Astrocyte of the spinal cord (primary cell): ENCODE measurements at places on chromosomes 2 and 18.
A peak's percentile ranks its signal among the peaks of the same experiment; 100 is the strongest.

DNA sequence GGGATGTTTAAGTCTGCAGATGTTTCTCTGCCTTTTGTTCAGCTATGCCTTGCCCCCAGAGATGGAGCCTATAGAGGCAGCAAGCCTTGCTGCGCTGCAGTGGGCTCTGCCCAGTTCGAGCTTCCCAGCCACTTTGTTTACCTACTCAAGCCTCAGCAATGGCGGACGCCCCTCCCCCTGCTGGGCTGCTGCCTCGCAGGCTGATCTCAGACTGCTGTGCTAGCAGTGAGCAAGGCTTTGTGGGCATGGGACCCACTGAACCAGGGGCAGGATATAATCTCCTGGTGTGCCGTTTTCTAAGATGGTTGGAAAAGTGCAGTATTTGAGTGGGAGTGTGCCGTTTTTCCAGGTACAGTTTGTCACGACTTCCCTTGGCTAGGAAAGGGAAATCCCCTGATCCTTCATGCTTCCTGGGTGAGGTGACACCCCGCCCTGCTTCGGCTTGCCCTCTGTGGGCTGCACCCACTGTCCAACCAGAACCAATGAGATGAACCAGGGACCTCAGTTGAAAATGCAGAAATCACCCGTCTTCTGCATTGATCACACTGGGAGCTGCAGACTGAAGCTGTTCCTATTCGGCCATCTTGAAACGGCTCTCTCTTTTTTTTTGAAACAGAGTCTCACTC lies 27.6 kb upstream of the ADAM23 start:
- DNase-seq, result no peak

DNA sequence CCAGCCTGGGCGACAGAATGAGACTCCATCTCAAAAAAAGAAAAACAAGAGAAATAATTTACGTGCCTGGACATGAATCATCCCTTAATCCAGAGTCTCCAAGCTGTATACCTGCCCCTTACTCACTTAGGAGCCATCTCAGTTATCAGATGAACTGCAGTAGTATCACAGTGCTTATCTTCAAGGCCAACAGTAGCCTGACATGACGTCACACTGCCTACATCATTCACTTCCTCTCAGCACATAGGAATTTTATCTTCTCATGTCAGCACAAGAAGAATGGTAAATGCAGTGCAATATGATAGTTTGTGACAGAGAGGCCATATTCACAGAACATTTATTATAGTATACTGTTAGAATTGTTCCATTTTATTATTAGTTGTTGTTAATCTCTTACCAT lies 216.6 kb downstream of the SS18 start:
- DNase-seq, result no peak

GRCh38 chr18:31825772-31826171 lies 65.1 kb upstream of the SLC25A52 start:
- DNase-seq, result no peak

GRCh38 chr2:217530392-217531090 lies 472.3 kb downstream of the TNS1 start:
- no peak for DNase-seq

- no peak for DNase-seq
These were observed 2.4 kb downstream of the TRABD2A start for GRCh38 chr2:84878459-84878858.

GRCh38 chr2:15645720-15646385 lies 54.2 kb downstream of the DDX1 start:
- DNase-seq, result no peak

- peak; percentile 78 for DNase-seq
These were observed 1.7 kb upstream of the PRKD3 start for GRCh38 chr2:37326285-37326684.

DNA sequence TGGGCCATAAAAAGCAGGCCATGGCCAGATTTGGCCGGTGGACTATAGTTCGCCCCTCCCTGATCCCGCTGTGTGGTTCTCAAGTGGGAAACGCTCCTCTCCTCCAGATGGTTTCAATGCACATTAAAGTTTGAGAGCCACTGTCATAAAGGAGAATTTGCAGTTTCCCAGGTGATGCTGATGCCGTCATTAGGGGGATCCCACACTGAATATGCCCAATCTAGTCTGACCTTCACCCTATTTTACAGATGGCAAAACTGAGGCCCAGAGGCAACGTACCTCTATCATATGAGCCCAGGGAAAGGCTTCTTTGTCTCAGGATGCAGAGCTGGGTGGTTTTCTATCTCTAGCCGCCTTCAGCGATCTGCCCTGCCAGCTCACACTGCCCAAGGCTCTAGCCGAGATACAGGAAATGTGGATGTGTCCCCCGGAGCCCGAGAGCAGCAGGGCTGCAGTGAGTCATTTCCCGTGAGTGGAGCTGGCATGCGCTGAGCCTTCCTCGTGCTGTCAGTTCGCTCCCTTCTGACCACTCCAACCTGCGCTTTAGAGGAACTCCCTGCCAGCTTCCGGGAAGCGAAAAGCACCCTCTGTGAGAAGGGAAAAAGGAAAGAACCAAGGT lies 116.2 kb downstream of the SMAD7 start:
- DNase-seq, result peak; percentile 93

- no peak for DNase-seq
These were observed 8.3 kb upstream of the TGFA start for GRCh38 chr2:70561893-70562292.

DNA sequence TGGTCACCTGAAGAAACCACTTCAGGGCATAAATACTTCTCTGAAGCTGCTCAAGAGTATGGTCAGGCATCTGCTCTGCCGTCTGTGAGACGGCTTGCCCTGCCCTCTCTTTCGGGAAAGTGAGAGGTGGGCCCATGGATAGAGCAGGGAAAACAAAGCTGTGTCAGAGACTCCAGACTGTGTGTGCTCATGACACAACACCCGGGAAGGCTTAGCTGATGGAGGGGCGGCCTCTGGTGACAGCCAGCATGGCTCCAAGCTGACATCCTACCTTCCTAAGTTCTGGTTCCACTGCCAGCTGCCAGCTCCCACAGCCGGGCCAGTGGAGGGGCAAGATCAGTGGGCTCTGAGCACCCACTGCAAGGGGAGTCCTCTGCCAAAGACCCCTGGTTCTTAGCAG lies 215.3 kb downstream of the ANKRD30B start:
- no peak for DNase-seq

DNA sequence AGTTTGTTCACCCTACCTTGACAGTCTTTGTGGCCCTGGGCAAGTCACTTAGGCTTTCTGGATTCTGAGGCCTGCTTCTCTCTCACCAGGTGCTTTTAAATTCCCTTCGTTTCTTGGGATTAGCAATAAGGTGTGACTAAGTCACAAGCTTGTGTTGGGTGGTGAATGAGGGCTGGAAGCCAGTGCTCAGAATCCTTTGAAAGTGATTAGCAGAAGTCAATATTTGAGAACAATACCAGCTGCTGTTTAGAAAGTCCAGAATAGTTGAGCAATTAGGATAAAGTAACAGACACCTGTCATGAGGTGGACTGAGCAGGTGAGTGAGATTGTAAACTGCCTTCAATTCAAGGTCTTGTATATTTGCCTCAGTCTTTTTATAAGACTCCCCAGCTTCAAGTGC lies 19.3 kb upstream of the MGAT5 start:
- DNase-seq, result no peak

DNA sequence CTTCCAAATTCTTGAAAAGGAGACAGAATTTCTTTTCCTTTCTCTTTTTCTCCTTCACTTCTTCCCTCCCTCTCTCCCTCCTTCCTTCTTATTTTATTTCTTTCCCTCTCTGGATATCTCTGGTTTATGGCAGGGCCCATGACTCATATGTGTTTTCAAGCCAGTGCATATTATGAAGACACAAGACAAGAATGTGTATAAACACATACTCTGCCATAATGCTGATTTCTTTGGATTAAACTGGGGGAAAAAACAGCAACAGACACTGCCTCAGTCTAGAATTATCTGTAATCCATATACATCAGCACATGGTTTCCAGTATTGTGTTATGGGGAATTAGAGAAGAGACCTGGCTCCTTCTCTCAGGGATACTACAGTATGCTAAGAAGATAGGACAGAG lies 82.8 kb upstream of the CPO start:
- DNase-seq, result peak; percentile 51

DNA sequence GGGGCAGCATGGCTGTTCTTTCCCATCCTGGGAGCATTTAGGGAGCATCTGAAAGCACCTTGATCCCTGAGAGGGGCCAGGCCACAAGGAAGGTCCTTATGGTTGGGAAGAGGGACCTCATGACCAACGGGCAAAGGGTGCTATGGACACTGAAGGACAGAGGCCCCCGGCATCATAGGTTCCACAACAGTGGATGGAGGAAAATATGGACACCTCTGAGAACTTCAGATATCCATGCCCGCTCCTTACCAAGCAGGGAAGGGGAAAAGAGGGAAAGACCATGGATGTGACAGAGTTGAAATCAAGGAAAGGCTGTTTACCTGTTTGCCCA lies 94.1 kb upstream of the MGAT4A start:
- no peak for DNase-seq

- DNase-seq, result no peak
These were observed 935.1 kb downstream of the SLC4A3 start for GRCh38 chr2:220562375-220563140.

DNA sequence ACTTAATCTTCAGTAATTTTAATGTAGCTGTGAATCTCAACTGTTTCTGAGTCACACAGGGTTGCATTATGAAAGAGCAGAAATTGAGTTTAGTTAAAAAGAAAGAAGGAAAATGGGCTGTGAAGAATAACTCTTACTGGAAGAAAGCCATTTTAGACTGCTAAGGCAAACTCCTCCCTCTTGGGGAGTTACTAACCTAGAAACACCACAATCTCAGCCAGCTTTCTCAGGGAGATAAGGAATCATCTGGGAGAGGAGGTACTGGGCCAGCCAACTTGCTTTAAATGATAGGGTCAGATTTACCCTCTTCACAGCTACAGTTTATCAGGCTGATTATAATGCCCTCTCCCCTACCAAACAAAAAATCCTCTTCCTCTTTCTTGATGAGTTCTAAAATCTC lies 119.5 kb downstream of the CCDC148 start:
- no peak for DNase-seq

DNA sequence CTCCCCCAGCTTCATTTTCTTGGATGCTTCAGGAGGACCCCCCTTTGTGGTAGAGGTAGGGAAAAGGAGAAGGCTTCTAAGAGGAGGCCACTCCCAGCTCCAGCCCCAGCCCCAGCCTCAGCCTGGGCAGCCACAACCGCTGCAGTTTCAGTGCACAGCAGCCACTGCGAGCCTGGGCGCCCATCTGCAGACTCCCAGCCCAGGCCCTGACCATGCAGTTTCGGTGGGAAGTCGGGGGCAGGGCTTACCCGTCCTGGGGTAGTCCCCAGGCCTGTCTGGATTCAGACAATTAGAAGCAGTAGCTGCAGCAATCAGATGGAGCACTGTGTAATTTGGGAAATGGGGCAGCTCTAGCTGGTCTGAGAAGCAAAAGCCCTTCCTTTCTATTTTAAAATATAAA lies 28.6 kb downstream of the ITM2C start:
- no peak for DNase-seq

- peak; percentile 3 for DNase-seq
These were observed 36.8 kb upstream of the GPD2 start for GRCh38 chr2:156399224-156399949.

GRCh38 chr18:51425889-51426288 lies 228.4 kb upstream of the MEX3C start:
- no peak for DNase-seq

GRCh38 chr2:64234150-64234549 lies 89.9 kb upstream of the PELI1 start:
- DNase-seq, result no peak

- no peak for DNase-seq
These were observed 289.5 kb upstream of the SLC14A2 start for GRCh38 chr18:45325778-45326177.

GRCh38 chr2:73249636-73250035 lies 15.5 kb downstream of the CCT7 start:
- DNase-seq, result no peak

DNA sequence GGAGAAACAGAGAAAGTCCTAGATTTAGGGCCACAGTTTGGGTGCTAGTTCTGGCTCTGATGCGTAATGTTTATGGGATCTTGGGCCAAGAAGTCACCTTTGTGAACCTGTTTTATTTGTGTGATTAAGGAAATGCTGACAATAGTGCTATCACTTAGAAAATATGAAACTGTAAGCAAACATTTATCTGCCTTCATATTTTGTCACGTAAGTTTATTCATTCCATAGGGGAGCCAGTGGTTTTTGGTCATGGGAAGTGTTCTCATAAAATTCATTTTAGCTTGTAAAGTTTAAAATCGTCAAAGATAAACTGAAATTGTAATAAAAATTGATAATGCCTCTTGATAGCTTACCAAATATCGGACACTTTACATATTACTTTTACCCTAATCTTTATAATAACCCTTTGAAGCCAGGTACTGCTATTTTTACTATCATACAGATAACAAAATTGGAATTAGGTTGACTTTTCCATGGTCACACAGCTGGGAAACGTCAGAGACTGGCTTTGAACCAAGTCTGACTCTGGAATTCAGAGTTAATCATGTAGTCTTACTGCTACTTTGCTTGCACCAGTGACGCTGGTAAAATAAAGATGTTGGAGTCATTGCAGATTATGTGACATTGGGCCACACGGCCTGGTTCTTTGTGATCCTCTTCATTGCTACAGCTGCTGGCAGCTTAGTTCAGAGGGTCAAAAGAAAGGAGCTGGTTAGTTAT lies 99.7 kb downstream of the ICA1L start:
- DNase-seq, result no peak

DNA sequence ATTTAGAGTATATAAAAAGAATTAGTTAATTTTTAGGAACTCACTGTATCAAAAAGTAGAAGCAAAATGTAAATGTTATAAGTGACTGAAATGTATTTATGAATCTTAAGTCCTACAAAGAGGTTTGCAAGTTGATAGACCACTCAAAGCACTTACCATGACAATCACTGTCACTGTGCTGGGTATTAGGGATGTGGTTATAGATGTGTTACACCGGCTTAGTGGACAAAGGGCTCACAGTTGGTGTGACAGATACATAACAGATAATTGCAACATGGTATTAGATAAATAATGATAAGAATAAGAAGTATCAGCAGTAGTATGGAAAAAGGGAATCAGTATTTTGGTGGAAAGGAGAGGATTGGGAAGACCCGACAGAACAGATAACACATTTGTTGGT lies 21.6 kb downstream of the AGFG1 start:
- no peak for DNase-seq

DNA sequence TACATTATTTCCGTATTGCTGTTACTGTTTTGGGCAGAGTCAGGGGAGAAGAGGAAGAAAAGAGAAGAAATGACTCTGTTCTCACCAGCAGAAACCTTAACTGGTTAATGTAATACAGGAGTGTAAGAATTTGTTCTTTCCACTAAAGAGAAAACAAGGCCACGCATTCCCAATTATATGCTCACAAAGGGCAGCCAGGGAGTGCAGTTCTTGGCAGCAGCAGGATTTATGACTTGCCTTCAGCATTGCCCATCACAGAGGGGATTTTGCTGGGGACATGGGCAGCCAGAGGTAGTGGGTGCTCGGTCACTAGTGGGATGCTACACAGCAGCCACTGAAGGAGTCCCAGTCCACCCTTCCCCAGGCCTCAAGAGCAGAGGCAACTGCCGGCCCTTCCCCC lies 18.4 kb downstream of the MREG start:
- peak; percentile 46 for DNase-seq

GRCh38 chr2:112465382-112465781 lies 16.6 kb upstream of the TTL start:
- DNase-seq, result peak; percentile 25
